ENCODE measurements at places on chromosomes 7 and 10.

DNA sequence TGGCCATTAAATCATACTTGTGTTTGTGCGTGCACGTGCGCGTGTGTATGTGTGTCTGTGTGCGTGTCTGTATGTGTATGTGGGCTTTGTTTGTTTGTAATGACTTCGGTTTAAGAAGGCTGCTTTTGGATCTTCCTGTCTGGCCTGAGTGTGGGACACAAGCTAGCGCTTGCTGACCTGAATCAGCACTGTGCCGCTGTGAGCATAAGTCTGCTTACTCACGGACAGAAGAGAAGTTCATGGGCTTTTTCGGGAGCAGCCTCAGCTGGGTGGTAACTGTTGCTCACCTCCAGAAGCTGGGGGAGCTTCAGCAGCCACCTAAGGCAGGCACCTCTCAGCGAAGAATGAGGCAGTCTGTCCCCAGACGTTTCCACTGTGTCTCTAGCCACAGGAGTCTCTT, 56.1 kb upstream of the TRUB1 start:
- DNase-seq, result no peak

DNA sequence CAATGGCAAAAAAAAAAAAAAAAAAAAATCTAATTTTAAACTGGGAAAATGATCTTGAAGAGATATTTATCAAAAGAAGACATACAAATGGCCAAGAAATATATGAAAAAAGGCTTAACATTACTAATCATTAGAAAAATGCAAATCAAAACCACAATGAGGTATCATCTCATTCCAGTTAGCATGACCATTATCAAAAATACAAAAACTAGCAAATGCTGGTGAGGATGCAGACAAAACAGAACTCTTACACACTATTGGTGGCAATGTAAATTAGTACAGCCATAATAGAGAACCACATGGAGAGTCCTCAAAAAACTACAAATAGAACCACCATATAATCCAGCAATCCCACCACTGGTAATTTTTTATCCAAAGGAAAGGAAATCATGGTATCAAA, 489.6 kb downstream of the TNS3 start:
- no peak for DNase-seq

DNA sequence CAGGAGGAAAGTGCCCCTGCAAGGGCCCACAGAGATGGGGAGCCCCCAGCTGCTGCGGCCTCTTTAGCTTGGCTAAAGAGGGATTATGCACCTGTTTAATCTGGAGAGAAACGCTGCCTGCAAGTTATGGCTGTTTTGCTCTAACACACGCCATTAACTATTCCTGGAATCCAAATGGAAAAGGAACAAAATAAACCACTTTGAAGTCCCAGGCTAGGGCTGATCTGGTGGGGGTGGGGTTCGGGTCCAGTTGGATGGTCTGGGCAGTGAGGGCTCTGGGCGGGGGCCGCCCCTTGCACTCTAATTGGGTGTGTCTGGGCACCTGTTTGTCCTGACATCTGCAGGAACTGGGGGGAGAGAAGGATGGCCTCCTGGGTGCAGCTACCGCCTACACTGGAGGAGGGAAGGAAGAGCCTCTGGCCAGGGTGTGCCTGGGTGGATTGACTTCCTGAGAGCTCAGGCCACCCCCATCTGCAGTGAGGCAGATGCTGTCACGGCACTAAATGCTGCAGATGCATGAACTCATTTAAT, 300.6 kb downstream of the ZEB1 start:
- DNase-seq, result no peak

DNA sequence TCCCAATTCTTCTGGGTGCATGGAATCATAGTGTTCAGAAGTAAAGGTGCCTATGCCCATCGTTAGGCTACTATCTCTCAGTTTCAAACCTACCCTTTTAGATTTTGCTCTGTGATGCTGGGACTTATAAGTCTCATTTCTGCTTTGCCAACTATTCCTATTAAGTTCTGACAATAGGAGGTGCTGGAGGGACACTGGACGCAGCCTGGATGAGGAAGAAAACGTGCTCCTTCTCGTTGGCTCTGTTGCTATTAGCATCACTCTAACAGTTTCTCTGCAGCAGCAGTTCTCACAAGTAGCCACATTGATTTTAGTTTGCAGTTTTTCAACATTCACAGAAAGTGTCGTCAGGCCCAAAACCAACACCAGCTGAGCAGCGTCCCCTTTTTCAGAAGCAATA, 72.4 kb downstream of the ABCC2 start:
- no peak for DNase-seq

DNA sequence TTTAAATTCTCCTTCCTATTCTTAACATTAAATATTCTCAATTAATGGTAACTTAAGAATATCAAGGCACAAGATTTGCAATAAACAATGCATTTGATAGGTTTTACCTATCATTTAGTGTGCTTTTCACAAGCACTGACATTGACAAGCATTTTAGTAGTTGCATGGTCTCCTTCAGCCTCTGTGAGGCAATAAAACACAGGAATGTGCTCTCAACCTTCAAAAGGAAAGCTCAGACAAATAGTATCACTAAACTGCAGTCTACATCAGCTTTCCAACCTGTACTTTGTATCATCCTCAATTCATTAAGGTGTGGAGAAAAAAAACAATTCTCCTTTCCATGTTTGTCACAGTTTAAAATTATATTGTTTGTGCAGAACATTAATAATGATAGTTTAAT, 51.1 kb upstream of the TSPAN13 start:
- DNase-seq, result no peak

DNA sequence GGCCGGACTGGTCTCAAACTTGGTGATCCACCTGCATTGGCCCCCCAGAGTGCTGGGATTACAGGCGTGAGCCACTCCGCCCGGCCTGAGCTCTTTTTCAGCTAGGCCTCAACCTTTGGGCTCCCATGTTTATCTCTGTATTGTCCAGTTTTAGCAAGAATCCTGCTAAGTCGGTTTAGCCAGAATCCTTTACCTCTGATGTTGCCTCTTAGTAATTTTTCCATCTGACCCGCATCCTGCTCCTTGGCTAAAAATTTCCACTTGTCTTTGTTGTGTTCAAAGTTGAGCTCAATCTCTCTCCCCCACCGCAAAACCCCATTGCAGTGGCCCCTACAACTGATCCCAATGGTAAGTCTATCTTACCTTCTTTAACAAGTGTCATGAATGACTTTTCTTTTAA, 20.7 kb upstream of the ST7 start:
- no peak for DNase-seq

GRCh38 chr10:31148951-31149350, 117.3 kb upstream of the ZNF438 start:
- no peak for DNase-seq

All from stimulated activated CD4-positive, alpha-beta T cell treated with anti-CD3 and anti-CD28 coated beads, TNF-alpha, amount 100 ng/mL, for 4 hours (primary cell).